Stomach (tissue), 19 donors: ENCODE measurements at places on chromosomes 16 and 17.

DNA sequence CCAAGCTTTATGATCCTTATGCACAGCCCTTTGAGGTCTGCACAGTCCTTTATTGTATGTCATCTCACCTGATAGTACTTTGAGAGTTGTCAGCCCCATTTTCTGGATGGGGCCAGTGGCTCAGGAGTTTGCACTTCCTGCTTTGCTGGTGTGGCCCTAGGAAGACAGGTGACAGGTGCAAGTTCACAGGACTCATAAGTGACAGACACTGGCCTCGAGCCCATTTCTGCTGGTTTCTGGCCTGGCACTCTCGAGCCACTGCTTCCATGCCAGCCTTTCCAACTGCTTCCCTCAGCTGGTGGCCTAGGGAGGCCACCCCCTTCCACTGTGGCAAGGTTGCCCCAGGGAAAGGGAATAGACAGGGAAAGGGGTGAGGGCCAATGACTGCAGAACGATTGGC lies 84.4 kb upstream of the CCL1 start:
- DNase-seq, result no peak

- DNase-seq, result no peak
Observed at GRCh38 chr16:82007189-82007588, 4.1 kb downstream of the SDR42E1 start.

DNA sequence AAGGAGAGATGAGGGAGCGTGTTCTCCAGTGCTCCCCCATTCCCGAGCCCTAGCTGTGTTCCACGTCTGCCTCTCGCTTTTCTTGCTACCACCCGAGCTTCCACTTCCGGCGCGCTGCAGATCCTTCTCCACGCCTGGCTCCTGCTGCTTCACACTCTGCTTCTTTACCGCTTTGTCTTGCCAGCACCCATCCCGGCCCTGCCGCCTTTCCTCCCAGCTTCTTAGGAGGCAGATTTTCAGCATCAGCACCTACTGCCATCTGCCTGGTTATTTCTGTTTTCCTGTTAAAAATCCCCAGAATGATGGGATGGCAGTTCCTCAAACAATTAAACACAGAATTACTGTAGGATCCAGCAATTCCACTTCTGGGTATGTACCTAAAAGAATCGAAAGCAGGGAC lies 64.7 kb downstream of the ELAC2 start:
- no peak for DNase-seq

DNA sequence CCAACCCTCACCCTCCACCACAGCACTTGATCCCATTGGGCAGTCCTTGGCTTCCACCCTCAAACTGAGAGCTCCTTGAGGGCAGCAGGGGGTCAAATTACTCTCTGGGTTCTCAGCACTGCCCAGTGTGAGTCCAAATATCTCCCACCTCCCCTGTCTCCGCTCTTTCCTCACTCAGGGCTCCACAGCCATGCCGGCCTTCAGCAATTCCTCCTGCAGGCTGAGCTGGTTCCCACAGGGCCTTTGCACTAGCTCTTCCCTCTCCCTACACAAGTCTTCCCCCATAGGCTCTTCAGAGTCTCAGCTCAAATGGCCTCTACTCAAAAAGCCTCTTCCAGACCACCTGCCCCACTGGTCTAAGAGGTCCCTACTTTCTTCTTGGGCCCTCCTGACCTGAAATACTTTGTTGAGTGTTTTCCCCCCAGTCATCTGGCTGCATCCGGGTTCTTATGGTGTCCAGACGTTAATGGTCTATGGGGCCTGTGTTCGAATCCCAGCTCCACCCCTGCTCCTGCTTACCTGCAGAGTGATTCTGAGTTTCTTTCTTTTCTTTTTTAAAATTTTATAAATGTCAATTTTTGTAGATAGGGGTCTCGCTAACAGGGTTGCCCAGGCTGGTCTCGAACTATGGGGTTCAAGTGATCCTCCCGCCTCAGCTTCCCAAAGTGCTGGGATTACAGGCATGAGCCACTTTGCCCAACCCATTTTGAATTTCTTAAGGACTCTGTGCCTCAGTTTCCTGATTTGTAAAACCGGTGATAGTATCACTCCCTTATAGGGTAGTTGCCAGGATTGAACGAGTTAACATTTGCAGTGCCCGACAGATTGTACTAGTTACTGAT lies 973 bp upstream of the IL4R start:
- DNase-seq, result no peak

- DNase-seq, result no peak
Observed at GRCh38 chr16:74759564-74759963, 15.1 kb downstream of the FA2H start.

DNA sequence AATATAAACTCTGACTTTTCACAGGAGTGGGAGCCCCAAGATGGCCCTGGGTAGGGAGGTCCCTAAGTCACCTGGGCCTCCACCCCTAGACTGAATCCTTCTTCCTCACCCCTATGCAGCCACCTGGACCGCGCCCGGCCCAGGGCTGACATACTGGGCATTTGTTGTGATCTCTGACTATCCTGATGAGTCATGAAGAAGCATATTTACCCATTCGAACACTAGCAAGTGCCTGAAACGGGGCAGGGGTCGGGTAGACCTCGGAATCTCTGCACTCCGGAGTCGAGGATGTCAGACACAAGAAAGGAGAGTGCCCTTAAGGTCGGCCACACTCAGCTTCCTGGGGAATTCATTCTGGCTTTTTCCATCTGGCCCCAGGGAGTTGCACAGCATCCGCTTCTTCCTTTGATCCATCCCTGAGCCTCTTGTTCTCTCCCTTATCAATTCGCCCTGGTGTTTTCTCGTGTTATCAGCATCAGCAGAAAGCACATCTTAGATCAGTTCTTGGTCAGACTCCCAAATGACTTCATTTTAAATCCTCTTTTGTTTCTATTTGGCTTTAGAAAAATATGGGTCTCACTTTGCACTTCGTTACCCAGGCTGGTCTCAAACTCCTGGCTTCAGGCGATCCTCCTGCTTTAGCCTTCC lies 10.4 kb downstream of the METTL22 start:
- no peak for DNase-seq

DNA sequence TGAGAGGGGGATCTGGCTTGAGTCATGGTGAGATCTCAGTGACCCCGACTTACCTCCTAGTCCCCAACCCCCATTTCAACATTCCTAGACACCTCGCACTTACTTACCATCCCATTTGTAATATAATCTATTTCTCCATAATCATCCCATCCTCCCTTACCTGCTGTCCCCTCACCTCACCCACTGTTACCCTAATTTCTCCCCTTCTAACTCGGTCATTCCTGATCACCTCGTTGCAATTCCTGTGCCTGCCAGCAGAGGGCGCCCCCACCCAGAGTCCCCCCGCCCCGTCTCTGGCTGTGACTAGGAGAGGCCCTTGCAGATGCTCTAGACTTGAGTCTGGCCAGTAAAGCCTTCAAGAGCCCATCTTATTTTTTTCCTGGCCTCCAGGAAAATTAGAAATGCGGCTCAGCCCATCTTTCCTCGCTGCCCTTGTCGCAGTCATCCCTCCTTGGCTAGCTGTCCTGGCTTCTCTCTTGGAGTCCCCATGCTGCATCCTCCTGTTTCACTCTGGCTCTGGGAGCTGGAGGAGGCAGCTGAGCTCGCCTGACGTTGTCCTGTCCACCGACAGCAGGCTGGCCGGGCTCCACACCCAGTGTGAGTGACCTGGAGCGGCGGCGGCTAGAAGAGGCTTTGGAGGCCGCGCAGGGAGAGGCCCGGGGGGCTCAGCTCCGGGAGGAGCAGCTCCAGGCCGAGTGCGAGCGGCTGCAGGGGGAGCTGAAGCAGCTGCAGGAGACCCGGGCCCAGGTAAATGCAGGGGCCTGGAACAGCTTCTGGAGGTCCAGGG lies 5.0 kb downstream of the TBKBP1 start:
- peak; percentile 72 for DNase-seq

- DNase-seq, result peak; percentile 84
Observed at GRCh38 chr17:42623732-42624596, 14.5 kb downstream of the TUBG1 start.

GRCh38 chr17:19248928-19249574 lies 11.9 kb downstream of the EPN2 start:
- no peak for DNase-seq

DNA sequence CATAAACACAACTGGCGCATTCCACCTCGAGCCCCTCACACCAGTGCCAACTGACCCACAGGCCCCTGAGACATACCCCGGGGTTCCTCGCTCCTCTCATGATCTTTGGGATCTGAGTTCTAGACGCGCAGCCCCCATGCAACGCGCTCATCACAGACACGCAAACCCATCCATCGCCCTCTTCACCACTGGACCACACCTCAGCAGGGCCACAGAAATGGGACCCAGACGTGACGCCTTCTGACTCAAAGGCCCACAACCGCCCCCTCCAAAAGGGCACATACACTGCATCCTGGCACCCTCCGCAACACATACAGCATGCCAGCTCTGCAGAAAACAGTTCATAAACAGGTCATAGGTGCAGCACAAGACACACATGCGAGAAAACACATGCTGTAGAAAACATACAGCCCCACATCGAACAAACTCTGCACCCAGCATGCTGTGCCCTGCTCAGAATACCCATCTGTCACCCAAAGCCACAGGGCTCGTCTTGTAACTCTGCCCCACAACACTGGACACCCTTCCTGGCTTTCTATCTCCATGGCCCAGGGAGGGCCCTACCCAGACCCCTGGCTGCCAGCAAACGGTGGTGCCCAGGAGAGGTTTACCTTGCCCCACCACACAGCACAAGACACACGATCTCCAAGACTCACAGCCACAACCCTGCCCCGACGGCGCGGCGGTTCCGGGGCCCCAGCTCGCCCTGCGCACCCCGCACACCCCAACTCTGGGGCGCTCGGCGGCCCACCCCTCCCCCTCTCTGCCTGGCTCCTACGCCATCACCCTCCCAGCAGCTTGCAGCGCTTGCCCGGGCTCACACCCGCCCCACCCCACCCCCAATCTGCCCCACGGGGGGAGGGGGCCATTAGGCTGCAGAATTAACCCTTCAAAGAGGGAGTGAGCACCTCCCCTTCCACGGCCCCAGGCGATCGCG lies 887 bp downstream of the ZBTB4 start:
- DNase-seq, result peak; percentile 86

DNA sequence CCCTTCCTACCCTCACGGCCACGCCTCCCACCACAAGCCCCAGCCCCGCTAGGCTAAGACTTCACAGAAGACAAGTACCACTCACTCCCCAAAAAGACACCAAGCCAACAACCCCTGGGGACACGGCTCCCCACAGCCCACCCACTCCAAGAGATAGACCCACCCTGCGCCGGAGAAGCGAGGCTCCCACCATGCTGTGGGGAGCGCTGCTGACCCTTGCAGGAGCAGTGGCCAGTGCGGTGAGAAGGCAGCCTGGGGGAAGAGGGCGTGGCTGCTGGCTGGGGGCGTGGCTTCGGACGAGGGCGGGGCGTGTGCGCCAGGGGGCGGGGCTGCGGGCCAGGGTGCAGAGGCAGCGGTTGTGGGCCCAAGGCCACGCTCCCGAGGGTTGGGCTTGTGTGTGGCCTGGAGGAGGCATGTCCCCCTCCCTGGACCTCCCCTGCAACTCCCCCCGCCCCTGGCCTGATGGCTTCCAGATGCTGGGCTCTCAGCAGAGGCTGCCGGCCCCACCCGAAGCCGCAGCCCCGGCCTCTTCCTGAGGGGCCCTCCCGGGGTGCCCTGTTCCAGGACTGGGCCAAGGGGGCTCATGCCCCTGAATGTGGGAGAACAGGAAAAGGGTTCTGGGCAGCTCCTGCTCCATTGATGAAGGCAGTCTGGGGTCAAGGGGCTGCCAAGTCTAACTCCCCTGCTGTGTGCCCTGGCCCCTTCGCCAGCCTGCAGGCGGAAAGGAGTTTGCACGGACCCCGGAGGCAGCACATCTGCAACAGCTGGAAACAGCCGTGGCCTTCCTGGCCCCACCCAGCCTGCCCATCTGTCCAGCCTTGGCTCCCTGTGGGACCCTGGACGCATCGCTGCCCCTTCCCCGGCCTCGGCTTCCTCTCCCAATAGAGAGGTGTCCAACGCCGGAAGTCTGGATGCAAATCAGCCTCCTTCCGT lies 9.1 kb downstream of the TFAP4 start:
- DNase-seq, result peak; percentile 94

GRCh38 chr16:50289950-50290764 lies 23.8 kb downstream of the ADCY7 start:
- DNase-seq, result no peak

GRCh38 chr17:33874617-33875060 lies 380.4 kb upstream of the CCL2 start:
- no peak for DNase-seq

DNA sequence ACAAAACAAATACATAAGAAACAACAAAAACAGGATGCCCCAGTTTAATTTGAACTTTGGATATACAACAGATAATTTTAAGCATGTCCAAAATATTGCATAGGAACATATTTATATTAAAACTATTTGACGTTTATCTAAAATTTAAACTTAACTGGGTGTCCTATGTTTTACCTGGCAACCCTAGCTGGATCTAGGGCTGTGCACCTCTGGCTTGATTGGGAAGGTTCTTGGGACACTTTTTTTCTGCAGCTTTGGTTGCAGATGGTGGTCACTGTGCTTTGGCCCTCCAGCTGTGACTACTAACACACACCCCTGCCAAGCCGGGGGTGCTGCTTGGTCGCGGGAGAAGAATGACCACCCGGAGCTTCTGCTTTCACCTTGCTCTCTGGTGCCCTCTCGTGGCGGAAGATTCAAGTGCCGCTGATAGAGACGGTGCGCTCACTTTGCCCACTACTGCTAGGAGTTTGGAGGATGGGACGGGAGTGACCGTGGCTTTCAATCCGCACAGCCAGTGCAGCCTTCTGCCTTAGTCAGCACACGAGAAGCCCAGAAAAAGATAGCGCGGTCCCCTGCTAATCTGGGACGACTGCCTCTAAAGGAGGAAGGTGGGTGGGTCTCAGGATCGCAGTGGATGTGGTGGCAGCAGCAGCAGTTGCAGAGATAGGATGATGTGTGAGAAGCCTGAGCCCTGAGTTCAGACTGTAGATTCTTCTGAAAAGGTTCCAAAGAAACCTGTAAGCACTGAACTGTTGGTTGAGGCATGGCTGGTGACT lies 6.7 kb downstream of the SPACA3 start:
- peak; percentile 87 for DNase-seq

GRCh38 chr17:49459401-49459984 lies 35.6 kb upstream of the NGFR start:
- no peak for DNase-seq
